ENCODE measurements at places on chromosomes 5 and 9.

GRCh38 chr9:27765266-27766072 lies 192.2 kb upstream of the C9orf72 start:
- no peak for DNase-seq

GRCh38 chr5:120137582-120137981 lies 326.5 kb upstream of the PRR16 start:
- no peak for DNase-seq

GRCh38 chr9:98851730-98852459 lies 44.4 kb downstream of the GALNT12 start:
- DNase-seq = no peak

DNA sequence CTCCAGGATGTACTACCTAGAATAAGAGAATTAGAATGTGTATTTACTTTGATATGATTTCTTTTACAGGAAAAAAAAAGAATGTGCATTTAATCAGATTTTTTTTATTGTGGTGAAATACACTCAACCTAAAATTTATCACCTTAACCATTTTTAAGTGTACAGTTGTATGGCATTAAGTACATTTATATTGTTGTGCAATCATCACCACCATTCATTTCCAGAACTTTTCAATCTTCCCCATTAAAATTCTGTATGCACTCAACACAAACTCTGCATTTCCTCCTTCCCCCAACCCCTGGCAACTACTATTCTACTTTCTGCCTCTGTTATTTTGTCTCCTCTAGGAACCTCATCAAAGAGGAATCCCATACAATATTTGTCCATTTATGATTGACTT lies 66.0 kb upstream of the APC start:
- no peak for DNase-seq

DNA sequence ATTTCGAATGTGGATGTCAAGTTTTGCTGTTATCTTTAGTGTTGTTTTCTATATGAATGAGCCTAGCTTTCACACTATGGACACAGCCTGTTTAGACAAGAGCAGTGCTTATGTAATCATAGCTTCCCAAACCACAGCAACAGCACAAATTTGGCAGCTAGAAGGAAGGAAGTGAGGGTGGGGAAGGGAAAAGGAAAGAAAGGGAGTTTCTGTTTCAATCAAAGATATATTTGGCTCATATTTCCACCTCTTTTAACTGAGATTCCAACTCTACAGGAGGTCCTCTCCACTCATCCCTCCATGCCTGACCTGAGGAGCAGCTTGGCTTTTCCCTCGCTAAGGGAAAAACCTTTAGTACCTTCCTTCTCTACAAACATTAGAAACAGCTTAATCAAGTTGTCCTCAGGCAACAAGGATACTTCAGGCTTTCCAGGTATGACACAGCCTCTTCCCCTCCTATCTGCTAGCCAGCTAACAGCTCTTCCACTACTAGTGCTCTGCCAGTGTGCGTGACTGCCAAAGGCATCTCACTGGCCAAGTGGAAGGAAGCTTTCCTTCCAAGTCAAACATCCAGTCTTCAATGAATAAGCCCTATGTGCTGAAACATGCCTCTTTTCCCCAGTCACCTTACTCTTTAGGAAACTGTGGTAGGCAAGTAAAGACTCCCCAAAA lies 268.6 kb upstream of the PTGER4 start:
- no peak for DNase-seq

- DNase-seq = no peak
These were observed 162.0 kb upstream of the EFNA5 start for GRCh38 chr5:107832746-107833145.

DNA sequence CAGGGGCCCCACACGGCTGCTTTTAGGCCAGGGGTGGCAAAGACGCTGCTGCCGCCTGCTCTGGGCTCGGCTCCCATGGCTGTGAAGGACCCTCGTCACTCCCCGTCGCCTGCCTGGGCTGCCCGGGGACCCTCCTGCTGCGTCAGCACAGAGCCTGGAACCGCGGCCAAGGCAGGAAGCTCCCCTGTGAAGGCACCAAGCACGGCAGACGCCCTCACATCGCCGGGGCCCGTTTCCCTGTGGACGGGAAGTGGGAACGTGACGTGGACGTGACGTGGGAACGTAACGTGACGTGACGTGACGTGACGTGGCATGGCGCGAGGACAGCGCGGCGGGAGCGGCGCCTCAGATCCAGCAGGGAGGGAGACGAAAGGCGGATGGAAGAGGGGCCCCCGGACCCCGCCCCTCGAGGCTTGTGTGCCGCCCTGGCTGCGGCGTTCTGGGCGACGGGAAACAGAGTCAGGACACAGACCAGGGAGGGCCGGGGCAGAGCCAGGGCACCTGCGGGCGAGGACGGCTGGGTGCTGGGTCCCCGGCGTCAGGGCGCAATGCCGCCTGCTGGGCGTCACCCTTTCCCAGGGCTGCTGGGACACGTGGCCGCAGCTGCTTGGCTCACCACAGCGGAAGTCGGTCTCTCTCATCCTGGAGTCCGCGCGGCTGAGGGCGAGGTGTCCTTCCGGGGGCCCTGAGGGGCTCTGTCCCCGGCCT lies 53.1 kb downstream of the MRPL36 start:
- DNase-seq = no peak
